ENCODE measurements at places on chromosomes 2 and 18. TPM values are rescaled to one million over a fixed set of nuclear protein-coding genes. Genes with fewer than 3 reads are reported as not detected.

Gene ALPG
- total RNA-seq = not detected

- no peak overlapping the region for H3K27ac ChIP-seq
- no peaks in the 10 kb centered on the region for H3K4me1 ChIP-seq
- no peak overlapping the region for H3K4me3 ChIP-seq
- H3K27me3 ChIP-seq = no peaks in the 10 kb centered on the region
Measured at GRCh38 chr18:53991202-53991601, 233.3 kb downstream of the MBD2 start.

Gene MARS2
- 25.1 TPM for total RNA-seq

GRCh38 chr2:219000569-219000960 lies 7.3 kb upstream of the CRYBA2 start:
- no peaks in the 10 kb centered on the region for H3K36me3 ChIP-seq
- H3K27me3 ChIP-seq = peaks cover 92% of the 10 kb centered on the region

Gene SCN9A
- total RNA-seq = not detected

- no peak for DNase-seq
- H3K36me3 ChIP-seq = peaks cover 2% of the 10 kb centered on the region
- H3K27ac ChIP-seq = no peak overlapping the region
- H3K27me3 ChIP-seq = peaks cover 41% of the 10 kb centered on the region
- H3K4me1 ChIP-seq = peaks cover 5% of the 10 kb centered on the region
Measured at GRCh38 chr2:179262077-179262660, 2.5 kb downstream of the SESTD1 start.

DNA sequence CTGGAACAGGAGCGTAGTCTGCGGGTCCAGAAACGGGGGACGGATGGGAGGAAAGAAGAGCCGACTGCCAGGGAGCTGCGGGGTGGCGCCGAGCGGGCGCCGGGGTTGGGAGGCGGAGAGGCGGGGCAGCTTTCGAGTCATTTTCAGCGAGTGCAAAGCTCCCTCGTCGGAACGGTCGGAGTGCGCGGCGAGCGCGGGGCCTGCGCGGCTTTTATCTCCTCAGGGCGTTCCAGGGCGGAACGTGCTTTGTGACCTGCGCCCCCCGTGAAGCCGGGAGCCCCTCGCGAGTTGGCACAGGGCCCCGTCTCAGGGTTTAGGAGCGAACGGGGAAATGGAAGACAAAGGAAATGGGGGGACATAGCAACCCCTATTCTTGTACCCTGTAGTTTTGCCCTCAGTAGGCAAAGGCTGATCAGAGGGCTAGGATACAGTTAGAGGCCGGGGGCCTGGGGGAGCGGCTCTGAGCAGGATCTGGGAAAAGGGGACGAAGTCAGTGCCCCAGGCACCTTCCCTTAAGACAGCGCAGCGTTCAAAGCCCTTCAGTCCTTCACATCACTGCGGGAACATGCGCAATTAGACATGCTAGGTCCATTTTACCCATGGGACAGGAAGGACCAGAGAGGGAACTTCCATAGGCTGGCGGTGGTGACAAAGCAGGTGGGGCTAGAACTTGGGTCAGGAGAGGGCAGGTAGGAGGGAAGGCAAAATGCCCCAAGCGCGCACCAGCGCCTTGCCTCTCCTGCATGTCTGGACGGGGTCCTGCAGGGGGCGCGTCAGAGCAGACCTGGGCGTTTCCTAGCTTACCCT lies 60.1 kb upstream of the IL1RL1 start:
- peaks cover 36% of the 10 kb centered on the region for H3K4me1 ChIP-seq
- peaks cover 18% of the 10 kb centered on the region for H3K27me3 ChIP-seq
- H3K4me3 ChIP-seq = peak overlapping the region; percentile 74
- peak; percentile 68 for DNase-seq
- H3K27ac ChIP-seq = peak overlapping the region; percentile 78

- DNase-seq = no peak
- peaks cover 18% of the 10 kb centered on the region for H3K4me1 ChIP-seq
- no peak overlapping the region for H3K4me3 ChIP-seq
Measured at GRCh38 chr2:46695283-46695682, 215.9 kb downstream of the TMEM247 start.

Gene ZNF397
- 13.2 TPM for total RNA-seq

Gene CCBE1
- total RNA-seq = not detected

GRCh38 chr18:3995476-3996102 lies 459.5 kb downstream of the DLGAP1 start:
- no peak overlapping the region for H3K27ac ChIP-seq
- H3K36me3 ChIP-seq = no peaks in the 10 kb centered on the region
- H3K27me3 ChIP-seq = peaks cover 5% of the 10 kb centered on the region
- H3K4me1 ChIP-seq = no peaks in the 10 kb centered on the region
- peak; percentile 24 for DNase-seq

DNA sequence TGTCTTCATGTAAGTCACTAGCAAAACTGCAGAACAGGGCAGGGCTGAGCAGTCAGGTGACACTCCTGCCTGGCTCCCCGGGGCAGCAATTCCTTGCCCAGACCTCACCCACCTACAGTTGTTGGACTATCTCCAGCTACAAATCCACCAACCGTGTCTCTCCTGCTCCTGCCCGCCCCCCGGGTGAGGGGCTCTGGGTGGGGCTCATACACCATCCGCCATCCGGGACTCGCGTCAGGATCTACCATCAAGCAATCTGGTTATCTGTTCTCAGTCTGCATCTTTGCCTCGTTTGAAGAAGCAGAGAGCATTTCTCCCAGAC lies 13.5 kb upstream of the GLI2 start:
- no peaks in the 10 kb centered on the region for H3K36me3 ChIP-seq
- H3K27me3 ChIP-seq = no peaks in the 10 kb centered on the region
- no peak for DNase-seq
- H3K27ac ChIP-seq = no peak overlapping the region
- H3K4me3 ChIP-seq = no peak overlapping the region
- H3K4me1 ChIP-seq = no peaks in the 10 kb centered on the region

- no peak overlapping the region for H3K4me3 ChIP-seq
- no peak for DNase-seq
- H3K4me1 ChIP-seq = peaks cover 70% of the 10 kb centered on the region
- no peak overlapping the region for H3K27ac ChIP-seq
- no peaks in the 10 kb centered on the region for H3K36me3 ChIP-seq
Measured at GRCh38 chr2:98516571-98516970, 71.9 kb downstream of the INPP4A start.

DNA sequence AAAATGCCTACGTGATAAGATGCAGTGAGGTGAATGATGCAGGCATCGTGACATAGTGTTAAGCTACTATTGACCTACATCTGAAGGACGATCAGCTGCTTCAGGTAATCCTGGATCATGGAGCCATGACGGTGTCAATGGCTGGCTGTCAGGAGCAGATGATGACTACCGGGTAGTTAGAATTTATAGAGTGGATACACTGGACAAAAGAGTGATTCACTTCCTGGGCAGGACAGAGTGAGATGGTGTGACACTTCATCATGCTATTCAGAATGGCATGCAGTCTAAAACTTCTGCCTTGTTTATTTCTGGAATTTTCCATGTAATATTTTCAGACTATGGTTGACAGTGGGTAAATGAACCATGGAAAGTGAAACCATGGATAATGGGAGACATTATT lies 29.5 kb downstream of the METTL8 start:
- H3K27me3 ChIP-seq = no peaks in the 10 kb centered on the region
- no peak overlapping the region for H3K27ac ChIP-seq
- DNase-seq = no peak
- peaks cover 42% of the 10 kb centered on the region for H3K36me3 ChIP-seq

Gene HMSD
- total RNA-seq = 1.8 TPM

DNA sequence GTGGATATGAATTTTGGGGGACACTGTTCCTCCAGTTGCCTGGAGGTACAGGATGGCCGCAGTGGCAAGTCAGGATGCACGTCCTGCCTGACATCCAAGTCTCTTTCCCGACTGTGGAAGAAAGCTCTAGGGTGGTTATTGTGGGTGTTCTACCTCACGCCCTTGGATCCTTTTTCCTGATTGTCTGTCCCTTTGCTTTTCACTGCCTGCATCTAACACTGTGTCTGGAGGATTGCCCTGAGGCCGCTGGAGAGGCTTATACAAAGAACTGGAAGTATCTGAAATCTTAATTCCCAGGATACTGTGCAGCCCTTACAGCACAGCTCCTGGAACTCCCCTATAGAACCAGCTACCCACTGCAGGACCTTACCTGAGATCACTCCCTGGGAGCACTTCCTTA lies 250.5 kb downstream of the TFCP2L1 start:
- H3K4me3 ChIP-seq = no peak overlapping the region
- no peak for DNase-seq
- H3K36me3 ChIP-seq = no peaks in the 10 kb centered on the region
- H3K27ac ChIP-seq = no peak overlapping the region
- H3K4me1 ChIP-seq = no peaks in the 10 kb centered on the region
- H3K27me3 ChIP-seq = peaks cover 8% of the 10 kb centered on the region

GRCh38 chr2:82780050-82780449 lies 1679.0 kb downstream of the SUCLG1 start:
- no peak for DNase-seq
- H3K4me1 ChIP-seq = no peaks in the 10 kb centered on the region

- DNase-seq = no peak
- H3K27ac ChIP-seq = peak overlapping the region; percentile 44
- H3K4me1 ChIP-seq = peaks cover 7% of the 10 kb centered on the region
- no peak overlapping the region for H3K4me3 ChIP-seq
Measured at GRCh38 chr2:190571686-190572085, 37.2 kb upstream of the NEMP2 start.

- H3K4me1 ChIP-seq = peaks cover 16% of the 10 kb centered on the region
- DNase-seq = no peak
- H3K27ac ChIP-seq = no peak overlapping the region
Measured at GRCh38 chr18:74679006-74679678, 81.5 kb downstream of the ZNF407 start.

GRCh38 chr2:210606001-210606400 lies 49.6 kb downstream of the CPS1 start:
- H3K27me3 ChIP-seq = no peaks in the 10 kb centered on the region
- no peak overlapping the region for H3K27ac ChIP-seq
- no peak overlapping the region for H3K4me3 ChIP-seq
- H3K36me3 ChIP-seq = no peaks in the 10 kb centered on the region

- peaks cover 3% of the 10 kb centered on the region for H3K4me1 ChIP-seq
- H3K36me3 ChIP-seq = no peaks in the 10 kb centered on the region
- no peaks in the 10 kb centered on the region for H3K27me3 ChIP-seq
- no peak overlapping the region for H3K4me3 ChIP-seq
- no peak for DNase-seq
Measured at GRCh38 chr2:54206596-54206995, 49.4 kb downstream of the TSPYL6 start.

DNA sequence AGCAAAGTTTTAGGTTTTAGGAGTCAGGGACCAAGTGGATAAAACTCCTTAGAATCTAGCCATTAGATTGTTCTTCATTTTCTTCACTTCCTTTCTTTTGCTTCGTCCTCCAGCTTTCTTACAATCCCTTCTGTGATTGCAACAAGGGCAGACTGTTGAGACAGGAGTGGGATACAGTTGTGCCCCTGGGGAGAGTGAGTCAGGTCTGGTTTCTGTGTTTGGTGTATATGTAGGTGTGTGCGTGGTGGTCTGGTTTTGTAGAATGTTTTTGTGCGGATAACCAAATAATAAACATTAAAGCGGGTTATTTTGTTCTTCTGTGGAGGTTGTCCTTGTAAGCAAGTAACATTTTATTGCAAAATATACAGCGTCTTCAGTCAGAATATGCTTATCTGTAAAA lies 7.3 kb downstream of the INSIG2 start:
- DNase-seq = no peak
- H3K4me1 ChIP-seq = peaks cover 31% of the 10 kb centered on the region
- H3K4me3 ChIP-seq = no peak overlapping the region
- H3K36me3 ChIP-seq = peaks cover 24% of the 10 kb centered on the region
- no peaks in the 10 kb centered on the region for H3K27me3 ChIP-seq

Gene SERPINB3
- total RNA-seq = not detected

DNA sequence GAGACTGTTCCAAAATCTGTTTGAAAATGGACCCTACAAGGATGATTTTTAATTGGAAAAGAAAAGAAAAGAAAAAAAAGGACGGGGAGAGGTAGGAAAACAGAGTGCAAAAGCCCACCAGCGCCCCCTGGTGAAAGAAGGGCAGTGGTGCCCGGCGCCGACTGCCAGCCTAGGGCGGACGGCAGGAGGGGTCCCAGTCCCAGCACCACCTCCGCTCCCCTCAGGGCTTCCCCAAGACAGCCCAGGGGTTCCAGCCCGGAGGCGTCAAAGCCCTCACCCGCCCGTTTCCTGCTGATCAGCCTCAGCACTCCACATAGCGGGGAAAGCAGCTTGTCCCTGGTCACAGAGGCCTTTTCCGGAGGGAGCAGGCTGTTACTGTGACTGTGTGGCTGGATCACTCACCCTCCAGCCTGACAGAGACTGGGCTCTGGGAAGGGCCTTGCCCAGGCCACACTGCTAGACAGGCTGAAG lies 213.9 kb downstream of the TFCP2L1 start:
- no peak overlapping the region for H3K27ac ChIP-seq
- no peaks in the 10 kb centered on the region for H3K36me3 ChIP-seq
- peaks cover 16% of the 10 kb centered on the region for H3K27me3 ChIP-seq
- peaks cover 4% of the 10 kb centered on the region for H3K4me1 ChIP-seq

DNA sequence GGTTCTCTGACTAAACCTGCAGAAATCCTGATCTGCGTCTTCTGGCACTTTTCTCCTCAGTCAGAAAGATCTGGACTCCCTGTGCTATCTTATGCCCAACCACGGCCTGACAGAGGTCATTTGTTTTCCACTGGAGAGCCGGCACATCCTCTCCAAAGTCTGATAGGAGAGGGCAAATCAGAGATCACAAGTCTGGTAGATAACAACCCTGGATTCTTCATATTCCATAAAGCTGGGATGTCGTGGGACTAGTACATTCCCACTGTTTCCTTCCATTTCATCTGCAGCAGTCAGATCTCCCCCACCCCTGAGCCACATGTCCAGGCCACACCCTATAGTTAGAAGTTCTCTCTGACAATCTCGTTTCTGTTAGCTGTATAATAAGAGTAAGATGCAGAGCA lies 157.0 kb downstream of the MGAT5 start:
- H3K4me3 ChIP-seq = no peak overlapping the region
- H3K27me3 ChIP-seq = no peaks in the 10 kb centered on the region
- no peak overlapping the region for H3K27ac ChIP-seq
- peaks cover 25% of the 10 kb centered on the region for H3K4me1 ChIP-seq
- H3K36me3 ChIP-seq = peaks cover 8% of the 10 kb centered on the region

- no peaks in the 10 kb centered on the region for H3K36me3 ChIP-seq
- peaks cover 11% of the 10 kb centered on the region for H3K27me3 ChIP-seq
- H3K4me1 ChIP-seq = no peaks in the 10 kb centered on the region
- peak; percentile 15 for DNase-seq
- no peak overlapping the region for H3K27ac ChIP-seq
Measured at GRCh38 chr2:178306352-178307073, 112.2 kb downstream of the OSBPL6 start.

Gene NRP2
- total RNA-seq = 1.1 TPM

Gene SNED1
- 0.91 TPM for total RNA-seq

DNA sequence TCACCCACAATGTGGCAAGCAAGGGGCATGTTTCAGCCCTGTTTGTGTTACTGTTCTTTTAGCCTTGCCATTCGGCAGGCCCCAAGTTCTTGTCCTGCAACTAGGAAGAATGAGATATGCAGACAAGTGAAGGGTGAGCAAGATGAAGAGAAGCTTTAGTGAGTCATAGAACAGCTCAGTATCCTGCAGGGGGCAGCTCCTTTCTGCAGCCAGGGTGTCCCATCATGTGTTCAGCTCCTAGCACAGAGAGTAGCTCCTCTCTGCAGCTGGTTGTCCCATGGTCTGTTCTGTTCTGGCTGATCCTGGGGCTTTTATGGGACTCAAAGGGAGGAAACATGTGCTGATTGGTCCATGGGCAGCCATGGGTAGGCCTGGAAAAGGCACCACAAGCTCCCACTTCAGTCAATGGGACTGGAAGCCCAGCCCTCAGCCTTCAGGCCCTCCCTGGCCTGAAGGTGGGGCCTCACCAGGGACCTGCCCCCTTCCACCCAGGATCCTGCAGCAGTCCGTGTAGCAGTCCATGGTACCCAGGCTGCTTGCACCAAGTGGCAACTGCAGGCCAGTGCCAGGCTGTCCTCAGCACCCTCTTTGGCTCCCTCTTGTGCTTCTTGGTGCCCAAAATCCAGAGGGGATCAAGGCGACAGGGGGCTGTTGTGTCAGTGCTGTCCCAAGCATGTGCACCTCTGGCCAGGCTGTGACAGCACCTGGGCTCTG lies 326.4 kb downstream of the NR4A2 start:
- no peak overlapping the region for H3K4me3 ChIP-seq
- peaks cover 2% of the 10 kb centered on the region for H3K36me3 ChIP-seq
- H3K4me1 ChIP-seq = no peaks in the 10 kb centered on the region
- no peak for DNase-seq
